ENCODE measurements at places on chromosomes 4 and X. TPM values are rescaled to one million over a fixed set of nuclear protein-coding genes. Genes with fewer than 3 reads are reported as not detected.

DNA sequence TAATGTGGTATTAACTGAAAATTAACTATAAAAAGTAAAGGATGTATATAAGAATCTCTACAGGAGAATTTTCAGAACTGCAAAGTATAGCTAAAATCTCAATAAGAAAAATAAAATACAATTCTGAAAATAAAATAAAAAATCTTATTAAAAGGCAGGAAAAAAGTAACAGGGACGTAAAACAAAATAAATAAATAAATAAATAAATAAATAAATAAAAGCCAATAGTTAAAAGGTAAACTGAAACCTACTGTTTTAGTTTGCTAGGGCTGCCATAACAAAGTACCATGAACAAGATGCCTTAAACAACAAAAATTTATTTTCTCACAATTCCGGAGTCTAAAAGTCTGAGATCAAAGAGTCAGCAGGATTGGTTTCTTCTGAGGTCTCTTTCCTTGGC is 140.6 kb downstream of the SPANXA1 start:
- no peak for DNase-seq

- no peak for DNase-seq
Measured at GRCh38 chr4:98997166-98997565, 1.6 kb downstream of the METAP1 start.

- DNase-seq: peak; percentile 33
Measured at GRCh38 chr4:10762561-10762960, 78.0 kb upstream of the CLNK start.

- DNase-seq: no peak
Measured at GRCh38 chrX:44903830-44904530, 31.0 kb downstream of the KDM6A start.

DNA sequence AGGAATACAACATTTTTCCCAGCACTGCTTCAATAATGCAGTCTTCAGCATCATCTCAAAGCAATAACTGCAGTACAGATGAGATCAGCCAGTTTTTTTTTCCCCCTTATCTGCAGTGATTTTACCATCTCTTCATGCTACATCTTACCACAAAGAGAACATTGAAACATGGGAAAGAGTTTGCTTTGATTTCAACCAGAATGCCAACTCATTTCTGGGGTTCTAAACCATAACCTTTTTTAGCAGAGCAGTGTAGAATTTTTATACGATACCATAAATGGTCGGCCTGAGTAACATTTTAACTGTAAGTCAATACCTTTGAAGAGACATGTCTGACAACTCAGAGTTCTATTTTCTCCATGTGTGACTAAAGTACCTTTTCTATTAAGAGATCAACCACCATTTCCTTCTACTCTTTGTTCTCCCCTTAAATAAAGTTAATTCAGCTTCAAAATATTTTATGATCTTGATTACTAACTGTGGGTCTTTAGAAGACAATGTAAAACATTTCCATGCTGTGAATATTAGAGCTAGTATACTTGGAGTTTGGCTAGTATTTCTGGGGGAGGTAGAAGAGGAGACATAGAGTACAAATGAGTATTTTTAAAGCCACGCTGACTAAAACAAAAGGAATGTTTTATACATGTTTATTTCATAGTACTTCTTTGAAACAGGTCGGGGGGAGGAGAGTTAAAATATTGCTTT is 69.1 kb downstream of the TET2 start:
- no peak for DNase-seq

- DNase-seq: no peak
Measured at GRCh38 chr4:17066236-17066635, 167.8 kb upstream of the LDB2 start.

GRCh38 chr4:190019023-190019858 is 7.8 kb downstream of the FRG2 start:
- DNase-seq: no peak

- no peak for DNase-seq
Measured at GRCh38 chrX:107547621-107548020, 80.7 kb upstream of the PRPS1 start.

DNA sequence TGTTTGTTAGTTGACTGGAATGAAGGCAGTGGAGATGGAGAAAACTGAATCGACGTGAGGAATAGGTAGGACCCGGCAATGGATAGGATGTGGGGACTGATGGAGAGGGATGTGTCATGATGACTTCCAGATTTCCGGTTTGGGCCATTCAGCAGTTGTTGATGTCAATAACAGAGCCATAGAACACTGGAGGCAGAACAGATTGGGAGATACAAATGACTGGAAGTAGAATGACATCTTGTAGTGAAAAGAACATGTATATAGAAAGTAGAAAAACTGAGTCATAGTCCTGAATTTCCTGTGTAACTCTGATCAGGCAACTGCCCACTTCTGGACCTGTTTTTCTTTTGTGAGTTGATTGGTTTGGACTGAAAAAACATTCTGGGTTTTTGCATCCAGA is 24.5 kb downstream of the CETN2 start:
- no peak for DNase-seq

GRCh38 chr4:165111906-165112367 is 723 bp downstream of the TMEM192 start:
- no peak for DNase-seq

DNA sequence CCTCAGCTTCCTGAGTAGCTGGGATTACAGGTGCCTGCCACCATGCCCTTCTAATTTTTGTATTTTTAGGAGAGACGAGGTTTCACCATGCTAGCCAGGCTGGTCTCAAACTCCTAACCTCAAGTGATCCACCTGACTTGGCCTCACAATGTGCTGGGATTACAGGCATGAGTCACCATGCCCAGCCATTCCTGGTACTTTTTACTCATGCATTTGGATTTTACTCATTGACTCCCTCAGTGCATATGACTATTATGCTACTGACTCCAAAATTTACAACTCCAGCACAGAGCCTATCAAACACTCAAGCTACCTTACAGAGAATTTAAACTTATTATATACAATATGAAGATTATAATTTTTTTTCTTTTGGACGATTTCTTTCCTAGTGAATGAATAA is 199.9 kb downstream of the CXXC4 start:
- no peak for DNase-seq

DNA sequence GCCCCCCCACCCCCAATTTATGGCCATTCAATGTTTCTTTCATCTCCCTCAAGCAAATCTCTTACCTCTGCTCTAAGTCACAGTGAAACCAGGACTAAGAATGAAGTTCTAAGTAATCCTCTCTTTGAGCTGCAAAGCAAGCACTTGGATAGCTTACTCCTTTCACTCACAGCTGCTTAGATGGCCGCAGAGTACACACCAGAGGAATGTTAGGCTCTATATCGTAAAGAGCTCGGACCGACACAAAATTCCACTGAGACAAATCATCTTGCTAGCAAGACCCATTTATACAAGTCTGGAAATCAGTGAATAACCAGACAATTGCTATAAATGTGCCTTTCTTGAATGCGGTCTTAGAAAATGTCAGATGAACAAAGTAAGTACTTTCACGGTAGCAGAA is 135.0 kb downstream of the IDS start:
- no peak for DNase-seq

DNA sequence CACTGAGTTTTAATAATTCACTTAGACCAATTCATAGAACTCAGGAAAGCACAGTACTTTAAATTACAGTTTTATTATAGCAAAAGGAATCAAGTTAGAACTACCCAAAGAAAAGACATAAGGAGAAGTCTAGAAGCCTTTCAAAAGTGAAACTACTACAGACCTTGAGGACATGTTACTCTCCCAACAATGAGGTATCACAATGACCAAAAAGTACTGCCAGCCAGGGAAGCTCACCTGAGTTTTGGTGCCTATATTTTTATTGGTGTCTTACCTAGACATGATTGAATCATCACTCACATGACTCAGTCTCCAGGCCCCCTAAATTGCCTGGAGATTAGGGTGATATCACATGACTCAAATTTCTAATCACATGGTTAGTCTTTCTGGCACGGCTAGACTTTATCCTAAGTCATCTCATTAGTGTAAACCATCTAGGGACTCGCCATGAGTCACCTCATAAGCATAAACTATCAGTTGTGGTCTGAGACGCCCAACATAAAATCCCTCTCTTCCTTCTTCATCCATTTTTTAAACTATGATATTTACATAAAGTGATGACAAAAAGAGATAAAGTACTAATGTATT is 372.3 kb downstream of the TMA16 start:
- DNase-seq: no peak

GRCh38 chrX:81378560-81378959 is 176.7 kb downstream of the SH3BGRL start:
- DNase-seq: no peak

DNA sequence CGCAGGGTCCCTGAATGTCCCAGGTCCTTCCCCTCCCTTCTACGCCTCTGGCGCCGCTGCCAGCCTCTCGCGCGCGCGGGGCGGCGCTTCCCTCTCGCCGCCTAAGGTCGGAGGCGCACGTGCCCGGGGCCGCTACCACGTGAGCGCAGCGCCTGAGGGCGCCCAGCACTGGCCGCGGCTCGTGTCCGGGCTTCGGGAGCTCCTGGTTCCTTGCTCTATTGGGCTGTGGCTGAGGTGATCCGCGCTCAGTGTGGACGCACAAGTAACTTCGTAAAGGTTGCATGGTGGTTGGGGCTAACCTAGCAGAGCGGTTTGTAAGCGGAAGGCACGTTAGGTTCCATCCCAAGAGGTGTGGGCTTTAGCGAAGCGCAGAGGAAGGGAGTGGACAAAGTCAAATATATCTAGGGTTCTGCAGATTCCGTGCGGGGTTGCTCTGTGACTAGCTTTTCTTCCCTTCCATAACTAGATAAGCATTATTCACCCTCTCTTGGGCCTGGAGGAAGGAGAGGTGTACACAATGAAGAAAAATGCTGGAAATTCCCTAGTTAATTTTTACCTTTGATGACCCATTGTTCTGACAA is 1.8 kb downstream of the TLL1 start:
- DNase-seq: peak; percentile 21

GRCh38 chrX:34238896-34239295 is 106.8 kb upstream of the FAM47A start:
- DNase-seq: no peak

GRCh38 chrX:153768311-153769157 is 4.5 kb downstream of the PLXNB3 start:
- DNase-seq: no peak

GRCh38 chr4:129167640-129168260 is 71.8 kb downstream of the C4orf33 start:
- DNase-seq: no peak

GRCh38 chrX:34546366-34546765 is 110.7 kb downstream of the TMEM47 start:
- DNase-seq: no peak

DNA sequence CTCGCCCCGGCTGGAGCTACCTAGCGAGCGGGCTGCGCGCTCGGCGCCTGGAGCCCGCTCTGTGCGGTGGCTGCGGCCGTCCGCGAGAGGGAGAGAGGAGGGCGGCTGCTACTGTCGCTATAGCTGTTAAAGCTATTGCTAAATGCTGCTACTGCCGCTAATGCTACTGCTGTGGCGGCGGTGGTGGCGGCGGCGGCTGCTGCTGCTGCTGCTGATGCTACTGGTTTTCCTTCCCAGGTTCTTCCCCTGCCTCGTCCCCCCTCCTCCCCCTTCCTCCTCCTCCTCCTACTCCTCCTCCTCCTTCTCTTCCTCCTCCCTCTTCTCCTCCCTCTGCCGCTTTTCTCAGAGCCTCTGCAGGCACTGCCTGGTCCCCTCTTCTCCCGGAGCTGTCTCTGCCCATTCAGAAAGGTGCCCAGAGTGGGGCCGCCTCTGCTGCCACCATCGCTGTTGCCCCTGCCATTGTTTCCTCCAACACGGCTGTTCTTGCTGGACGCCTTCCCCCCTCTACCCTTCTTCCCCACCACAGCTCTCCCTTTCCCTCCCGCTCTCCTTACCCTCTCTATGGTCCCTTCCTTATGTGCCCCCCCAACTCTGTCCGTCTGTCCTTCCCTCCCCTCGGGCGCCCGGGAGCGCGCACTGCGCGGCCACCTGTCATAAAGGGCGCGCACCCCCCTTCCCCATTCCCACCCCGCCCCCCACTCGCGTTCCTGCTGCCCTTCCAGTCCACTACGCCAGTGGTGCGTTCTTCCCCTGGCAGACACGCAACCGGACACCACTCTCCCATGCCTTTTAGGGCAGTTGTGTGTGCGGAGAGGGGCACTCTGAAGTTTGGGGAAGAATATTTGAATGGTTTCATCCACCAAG is at the start of gene NEXMIF:
NEXMIF (minus strand) TSS at position 228 of the 864 bp plus-strand sequence.
- peak; percentile 12 for DNase-seq

- DNase-seq: no peak
Measured at GRCh38 chr4:151901631-151902030, 140.8 kb upstream of the GATB start.

Gene MAGEB1
- polyA plus RNA-seq: not detected

Gene MXD4
- 61.5 TPM for polyA plus RNA-seq

Gene GRIA2
- 1.3 TPM for polyA plus RNA-seq

Gene VCX3A
- not detected for polyA plus RNA-seq

Gene PHKA2
- 36.5 TPM for polyA plus RNA-seq

Gene P2RY10
- polyA plus RNA-seq: 0.34 TPM

Data from right renal pelvis (tissue), 4 donors.